NCI-H146 (cell line): ENCODE measurements at places on chromosomes 13 and 19.

DNA sequence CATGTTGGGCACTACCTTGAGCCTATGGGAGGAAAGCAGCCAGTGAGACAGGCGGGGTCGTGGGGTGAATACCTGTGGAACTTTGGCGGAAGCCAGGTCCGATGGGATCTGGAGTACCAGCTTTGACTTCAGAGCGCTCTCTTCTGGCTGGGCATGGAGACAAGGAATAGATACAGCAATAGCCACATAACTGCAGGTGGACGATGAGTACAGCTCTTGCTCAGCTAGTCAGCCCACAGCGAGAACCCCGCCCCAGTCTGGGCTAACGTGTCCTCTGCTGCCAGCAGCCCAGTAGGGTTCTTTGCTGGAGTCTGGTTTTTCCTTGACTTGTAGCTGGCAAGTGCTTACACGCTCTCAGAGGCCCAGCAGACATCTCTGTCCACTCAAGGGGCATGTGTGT is 83.4 kb downstream of the SIPA1L3 start:
- no peak for DNase-seq

GRCh38 chr19:57466489-57466888 is 9.5 kb upstream of the VN1R1 start:
- no peak for DNase-seq

- no peak for DNase-seq
Observed at GRCh38 chr13:90185734-90186133, 1161.8 kb upstream of the MIR17HG start.

GRCh38 chr13:97945342-97945741 is 8.1 kb upstream of the IPO5 start:
- DNase-seq = no peak

- DNase-seq = no peak
Observed at GRCh38 chr13:100633461-100633860, 41.1 kb downstream of the TMTC4 start.

DNA sequence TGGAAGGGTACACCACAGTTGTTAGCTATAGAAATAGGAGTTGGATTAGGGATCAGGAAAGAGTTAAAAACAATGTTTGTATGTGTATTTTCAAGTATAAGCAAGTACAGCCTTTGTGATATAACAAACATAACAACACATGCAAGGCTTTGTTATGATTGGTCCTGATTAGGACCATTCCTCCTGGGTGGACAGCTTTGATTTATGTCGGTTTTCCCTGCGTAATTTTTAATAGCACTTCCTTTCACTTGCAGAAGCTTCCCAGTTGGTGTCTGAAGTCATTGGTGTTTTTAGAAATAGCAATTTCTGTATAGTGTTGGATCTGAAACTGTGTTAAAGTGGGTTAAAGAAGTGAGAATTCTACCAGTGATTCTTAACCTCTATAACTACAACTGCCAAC is 10.0 kb downstream of the FNDC3A start:
- no peak for DNase-seq

- no peak for DNase-seq
Observed at GRCh38 chr13:73945382-73945781, 188.8 kb downstream of the KLF12 start.

- DNase-seq = no peak
Observed at GRCh38 chr19:18304458-18305310, 18.2 kb downstream of the LSM4 start.

DNA sequence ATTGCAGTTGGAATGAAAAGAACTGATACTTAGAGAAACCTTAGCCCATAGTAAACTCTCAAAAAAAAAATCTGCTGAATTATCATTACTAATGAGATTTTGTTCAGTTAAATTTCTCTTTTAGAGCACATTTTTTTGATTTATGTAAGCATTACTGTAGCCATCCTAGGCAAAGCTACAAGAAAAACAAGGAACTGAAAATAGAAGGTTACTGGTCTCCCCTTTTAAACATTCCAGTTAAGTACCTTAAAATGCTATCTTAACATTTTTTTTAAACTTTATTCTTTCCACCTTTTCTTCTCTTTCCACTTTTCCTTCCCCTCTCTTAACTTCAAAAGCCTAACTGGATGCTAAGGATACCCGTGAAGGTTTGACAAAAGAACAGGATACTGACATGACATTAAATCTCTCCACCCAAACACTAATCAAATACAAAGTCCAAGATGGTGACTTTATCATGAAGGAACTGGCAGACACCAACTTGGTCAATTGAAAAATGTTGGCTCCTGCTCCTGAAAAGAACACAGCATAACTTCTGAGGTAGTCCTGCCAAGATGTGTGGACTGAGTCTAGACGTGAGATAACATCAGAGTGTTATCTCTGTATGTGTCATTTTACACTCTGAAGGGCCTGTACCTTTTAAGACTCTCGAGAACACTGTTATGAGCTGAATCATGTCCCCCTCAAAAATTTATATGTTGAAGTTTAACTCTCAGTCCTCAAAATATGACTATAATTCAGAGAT is 29.5 kb upstream of the SACS start:
- DNase-seq = no peak

- DNase-seq = no peak
Observed at GRCh38 chr19:48392860-48393558, 459 bp upstream of the GRIN2D start.

DNA sequence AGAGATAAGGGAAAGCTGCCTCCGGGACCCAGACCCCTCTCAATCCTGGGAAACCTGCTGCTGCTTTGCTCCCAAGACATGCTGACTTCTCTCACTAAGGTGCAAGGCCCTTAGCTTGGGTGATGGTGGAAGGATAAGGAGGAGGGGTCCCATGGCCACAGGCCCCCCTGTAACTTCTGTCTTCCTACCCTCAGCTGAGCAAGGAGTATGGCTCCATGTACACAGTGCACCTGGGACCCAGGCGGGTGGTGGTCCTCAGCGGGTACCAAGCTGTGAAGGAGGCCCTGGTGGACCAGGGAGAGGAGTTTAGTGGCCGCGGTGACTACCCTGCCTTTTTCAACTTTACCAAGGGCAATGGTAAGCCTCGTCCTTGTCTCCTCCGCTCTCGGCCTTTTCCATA is 2.0 kb downstream of the CYP2F1 start:
- DNase-seq = no peak

- DNase-seq = no peak
Observed at GRCh38 chr13:52701728-52702465, 37.7 kb downstream of the CNMD start.

GRCh38 chr19:55855160-55855559 is 18.8 kb downstream of the NLRP4 start:
- no peak for DNase-seq

DNA sequence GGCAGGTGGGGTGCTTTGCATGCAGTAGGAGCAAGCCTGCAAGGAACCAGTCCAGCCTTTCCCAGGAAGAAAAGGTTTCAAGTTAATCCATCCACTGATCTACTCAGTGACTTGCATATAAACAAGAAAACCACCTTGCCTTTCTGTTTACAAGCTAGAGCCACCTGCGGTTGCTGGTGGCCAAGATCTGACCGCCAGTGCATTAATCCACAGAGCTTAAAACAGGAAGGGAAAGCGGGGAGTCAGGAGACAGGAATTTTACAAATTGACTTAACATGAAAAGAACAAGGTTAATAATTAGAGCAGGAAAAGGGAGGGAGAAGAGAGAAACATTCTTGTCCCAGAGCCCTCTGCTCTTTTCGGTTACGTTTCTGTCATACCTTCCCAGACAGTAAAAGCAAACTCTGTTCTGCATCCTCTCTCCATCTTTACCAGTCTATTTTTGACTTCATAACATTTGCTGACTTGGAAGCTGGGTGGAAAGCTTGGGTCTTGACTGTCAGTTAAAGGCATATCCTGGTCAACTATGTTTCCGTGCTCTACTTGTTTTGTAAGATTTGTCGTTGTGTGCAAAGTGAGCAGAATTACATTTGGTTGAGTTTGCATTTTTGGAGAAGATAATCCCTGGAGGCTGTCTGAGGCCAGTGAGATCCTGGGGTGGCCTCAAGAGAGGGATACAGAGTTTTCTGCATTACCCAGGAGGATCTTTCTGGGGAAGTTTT is 760.6 kb downstream of the EFNB2 start:
- DNase-seq = no peak

GRCh38 chr19:40831502-40832430 is 18.5 kb downstream of the CYP2A6 start:
- DNase-seq = no peak

GRCh38 chr19:54541712-54542111 is 31.9 kb upstream of the LILRA2 start:
- DNase-seq = no peak

DNA sequence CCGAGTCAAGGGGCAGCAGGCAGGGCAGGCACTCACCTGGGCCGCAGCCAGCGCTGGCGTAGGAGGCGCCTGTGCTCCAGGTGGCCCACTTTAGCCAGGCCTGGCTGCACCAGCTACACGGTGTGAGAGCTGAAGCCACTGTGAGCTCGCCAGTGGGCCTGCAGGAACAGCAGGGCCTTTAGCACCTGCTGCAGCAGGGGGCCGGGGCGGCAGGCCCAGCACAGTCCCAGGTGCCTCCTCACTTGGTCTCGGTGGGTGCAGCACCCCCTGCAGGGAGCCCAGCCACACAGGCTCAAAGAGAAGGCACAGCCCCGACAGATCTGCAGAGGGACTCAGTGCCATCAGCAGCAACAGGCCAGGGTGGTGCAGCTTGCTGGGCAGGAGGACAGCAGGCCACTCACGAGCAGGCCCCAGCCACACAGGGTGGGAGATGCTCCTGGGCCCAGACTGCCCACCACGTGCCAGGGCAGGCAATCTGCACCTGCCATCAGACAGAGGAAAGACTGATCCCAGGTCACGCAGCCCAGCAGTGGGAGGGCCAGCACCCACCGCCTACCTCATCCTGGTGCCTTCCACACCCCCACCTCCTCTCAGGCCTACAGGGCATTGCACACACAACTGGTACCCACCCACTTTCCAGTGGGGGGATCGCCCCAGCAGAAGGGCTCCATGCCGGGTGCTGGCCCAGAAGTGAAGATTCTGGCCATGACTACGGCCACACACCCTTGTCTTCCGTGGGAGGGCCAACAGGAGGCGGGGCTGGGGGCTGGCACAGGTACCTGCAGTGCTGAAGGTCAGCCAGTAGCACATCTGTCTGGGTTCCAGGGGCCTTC is 15.8 kb downstream of the ARHGAP33 start:
- peak; percentile 73 for DNase-seq

DNA sequence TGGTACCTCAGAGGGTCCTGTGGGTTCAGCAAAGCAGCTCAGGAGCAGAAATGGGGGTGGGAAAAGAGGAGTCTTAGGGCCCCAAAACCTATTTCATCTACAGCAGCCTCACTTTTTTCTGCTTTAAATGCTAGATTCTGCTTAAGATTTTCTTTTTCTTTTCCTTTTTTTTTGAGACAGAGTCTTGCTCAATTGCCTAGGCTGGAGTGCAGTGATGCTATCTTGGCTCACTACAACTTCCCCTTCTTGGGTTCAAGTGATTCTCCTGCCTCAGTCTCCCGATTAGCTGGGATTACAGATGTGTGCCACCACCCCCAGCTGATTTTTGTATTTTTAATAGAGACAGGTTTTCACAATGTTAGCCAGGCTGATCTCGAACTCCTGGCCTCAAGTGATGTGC is 30.7 kb upstream of the WDFY2 start:
- no peak for DNase-seq

DNA sequence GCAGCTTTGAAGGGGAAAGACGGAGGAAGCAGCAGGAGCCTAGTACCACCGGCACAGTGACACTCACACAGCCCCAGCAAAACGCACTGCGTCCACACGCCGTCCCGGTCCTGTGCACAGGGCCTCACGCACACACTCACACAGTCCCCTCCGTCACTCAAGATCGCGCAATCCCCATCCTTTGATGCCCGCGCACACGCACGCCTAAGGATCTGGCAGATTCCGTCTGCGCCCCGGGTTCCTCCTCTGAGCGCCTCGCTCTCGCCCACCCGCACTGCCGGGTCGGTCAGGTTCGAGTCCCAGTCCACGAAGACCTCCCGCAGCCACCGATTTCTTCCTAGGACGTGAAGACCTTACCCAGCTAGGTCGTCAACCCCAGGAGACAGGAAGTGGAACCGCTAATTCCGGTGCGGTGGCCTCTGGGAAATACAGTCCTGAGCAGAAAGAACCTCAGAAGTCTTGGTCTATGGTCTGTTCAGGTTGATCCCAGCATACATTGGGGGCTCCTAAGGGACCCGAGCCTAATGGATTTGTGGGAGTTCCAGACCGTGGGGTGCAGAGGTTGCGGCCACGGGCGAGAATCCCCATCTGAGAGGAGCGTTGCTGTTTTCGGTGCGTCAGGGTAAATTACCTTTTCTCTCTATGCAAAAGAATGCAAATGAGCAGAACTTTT is at the start of gene ZNF780B:
Gene ZNF780B, minus strand, starts transcription at position 400 of the 673 bp plus-strand sequence. CDS start 5,899 bp downstream, outside the sequence.
- peak; percentile 80 for DNase-seq

GRCh38 chr13:48978942-48979601 is 3.4 kb downstream of the FNDC3A start:
- DNase-seq = no peak

DNA sequence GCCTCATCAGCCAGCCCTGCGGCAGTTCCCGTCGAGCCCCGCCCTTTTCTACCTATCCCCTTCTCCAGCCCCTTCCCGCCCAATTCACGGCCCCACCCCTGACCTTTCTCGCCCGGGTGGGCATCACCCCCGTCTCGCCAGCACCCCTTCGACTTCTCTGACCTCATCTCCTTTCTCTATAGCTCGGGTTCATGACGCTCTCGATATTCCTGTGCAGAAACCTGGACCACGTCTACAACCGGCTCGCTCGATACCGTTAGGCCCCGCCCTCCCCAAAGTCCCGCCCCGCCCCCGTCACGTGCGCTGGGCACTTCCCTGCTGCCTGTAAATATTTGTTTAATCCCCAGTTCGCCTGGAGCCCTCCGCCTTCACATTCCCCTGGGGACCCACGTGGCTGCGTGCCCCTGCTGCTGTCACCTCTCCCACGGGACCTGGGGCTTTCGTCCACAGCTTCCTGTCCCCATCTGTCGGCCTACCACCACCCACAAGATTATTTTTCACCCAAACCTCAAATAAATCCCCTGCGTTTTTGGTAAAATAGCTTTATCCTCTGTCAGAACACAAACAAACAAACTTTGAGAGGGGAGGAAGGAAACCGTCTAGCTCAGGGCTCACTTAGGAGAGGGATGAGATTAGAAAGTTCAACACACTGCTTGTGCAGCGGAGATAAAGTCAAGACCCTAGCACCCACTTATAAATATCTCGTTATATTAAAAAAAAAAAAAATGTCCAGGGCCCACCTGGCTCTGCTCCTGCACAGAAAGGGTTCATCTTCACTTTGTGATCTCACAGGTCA is 5.1 kb downstream of the CD37 start:
- peak; percentile 34 for DNase-seq

DNA sequence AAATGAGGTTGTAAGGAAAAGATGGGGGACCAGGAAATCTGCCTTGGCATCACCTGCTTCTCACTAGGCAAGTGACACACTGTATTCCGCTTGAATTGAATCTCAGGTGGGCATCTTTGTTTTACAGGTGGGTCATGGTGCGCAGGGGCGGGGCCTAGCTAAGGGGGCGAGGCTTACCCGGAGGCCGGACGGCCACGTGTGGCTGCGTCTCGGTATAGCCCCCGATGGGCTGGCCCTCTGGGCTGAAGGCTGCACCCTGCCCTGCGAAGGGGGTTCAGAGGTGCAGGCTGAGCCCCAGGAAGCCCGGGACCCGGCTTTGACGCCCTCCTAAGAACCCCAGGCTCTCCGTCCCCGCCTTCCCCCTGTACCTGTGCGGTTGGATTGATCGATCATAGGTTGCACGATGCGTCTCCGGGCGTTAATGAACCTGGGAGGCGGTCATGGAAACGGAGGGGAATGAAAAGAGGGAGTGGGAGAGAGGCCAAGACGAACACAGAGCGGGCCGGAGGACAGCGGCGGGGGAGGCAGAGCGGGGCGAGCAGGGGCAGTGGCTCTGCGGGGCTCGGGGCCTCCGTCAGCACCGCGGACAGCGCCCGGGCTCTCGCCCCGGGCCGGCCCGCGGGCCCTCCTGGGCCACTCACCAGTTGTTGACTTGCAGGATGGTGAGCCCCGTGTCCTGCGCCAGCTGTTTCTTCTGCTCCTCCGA is 12.5 kb downstream of the MEIS3 start:
- DNase-seq = peak; percentile 61

GRCh38 chr13:48939728-48940127 is 36.0 kb upstream of the FNDC3A start:
- no peak for DNase-seq
